ENCODE measurements at places on chromosomes 6 and 20. TPM values are rescaled to one million over a fixed set of nuclear protein-coding genes. Genes with fewer than 3 reads are reported as not detected.
A peak's percentile ranks its signal among the peaks of the same experiment; 100 is the strongest.

DNA sequence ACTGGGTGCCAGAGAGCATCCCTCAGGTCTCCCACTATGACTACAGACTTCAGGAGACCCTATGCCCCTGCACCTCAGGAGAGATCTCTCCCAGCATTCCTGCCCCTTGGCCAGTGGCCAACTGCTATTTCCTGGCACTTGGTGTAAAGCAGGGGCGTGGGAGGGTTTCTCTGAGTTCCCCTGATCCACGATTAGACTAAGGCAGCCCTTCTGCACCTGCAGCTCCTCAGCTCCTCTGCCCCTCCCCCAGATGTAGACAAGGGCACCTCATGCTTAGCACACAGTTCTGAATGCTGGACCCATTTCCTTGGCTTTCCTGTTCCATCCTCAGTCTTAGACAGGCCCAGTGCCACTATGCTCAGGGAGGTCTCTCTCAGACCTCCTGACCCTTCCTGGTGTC is 28.6 kb downstream of the EDN1 start:
- H3K4me3 ChIP-seq, result no peak overlapping the region
- no peak overlapping the region for H3K27ac ChIP-seq
- no peaks in the 10 kb centered on the region for H3K27me3 ChIP-seq
- H3K4me1 ChIP-seq, result no peaks in the 10 kb centered on the region

- H3K27me3 ChIP-seq, result no peaks in the 10 kb centered on the region
- no peaks in the 10 kb centered on the region for H3K36me3 ChIP-seq
- no peaks in the 10 kb centered on the region for H3K4me1 ChIP-seq
- DNase-seq, result no peak
- no peak overlapping the region for H3K4me3 ChIP-seq
These were observed 61.6 kb downstream of the KCNB1 start for GRCh38 chr20:49420811-49421295.

DNA sequence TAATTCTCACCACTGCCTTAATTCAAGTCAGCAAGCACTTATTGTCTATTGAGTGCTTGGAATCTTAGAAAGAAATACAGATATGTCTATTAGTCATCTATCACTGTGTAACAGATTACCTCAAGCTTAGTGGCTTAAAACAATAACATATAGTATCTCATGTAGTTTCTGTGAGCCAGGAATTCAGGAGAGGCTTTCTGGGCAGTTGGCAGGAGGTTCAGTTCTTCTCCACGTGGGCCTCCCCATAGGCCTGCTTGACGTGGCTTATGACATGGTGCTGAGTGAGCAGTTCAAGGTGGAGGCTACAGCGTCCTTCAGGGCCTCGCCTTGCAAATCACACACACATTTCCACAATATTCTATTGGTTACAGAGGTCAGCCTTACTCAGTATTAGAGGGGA is 69.7 kb downstream of the DTD1 start:
- H3K4me1 ChIP-seq, result no peaks in the 10 kb centered on the region
- no peak overlapping the region for H3K4me3 ChIP-seq
- DNase-seq, result no peak

DNA sequence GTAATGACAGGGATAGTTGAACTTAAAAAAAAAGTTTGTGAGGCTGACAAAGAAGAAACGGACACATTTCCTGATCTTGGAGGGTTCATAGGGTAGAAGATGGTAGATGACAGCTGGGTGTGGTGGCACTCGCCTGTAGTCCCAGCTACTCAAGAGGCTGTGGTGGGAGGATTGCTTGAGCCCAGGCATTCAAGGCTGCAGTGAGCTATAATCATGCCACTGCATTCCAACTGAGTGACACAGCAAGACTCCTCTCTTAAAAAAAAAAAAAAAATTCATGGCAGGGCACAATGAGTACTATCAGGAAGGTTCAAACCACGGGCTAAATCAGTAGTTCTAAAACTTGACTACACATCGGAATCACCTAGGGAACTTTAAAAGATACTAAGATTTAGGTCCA is 2.0 kb upstream of the MICA start:
- H3K4me3 ChIP-seq, result peak overlapping the region; percentile 71
- peaks cover 75% of the 10 kb centered on the region for H3K4me1 ChIP-seq
- no peaks in the 10 kb centered on the region for H3K27me3 ChIP-seq
- DNase-seq, result no peak

DNA sequence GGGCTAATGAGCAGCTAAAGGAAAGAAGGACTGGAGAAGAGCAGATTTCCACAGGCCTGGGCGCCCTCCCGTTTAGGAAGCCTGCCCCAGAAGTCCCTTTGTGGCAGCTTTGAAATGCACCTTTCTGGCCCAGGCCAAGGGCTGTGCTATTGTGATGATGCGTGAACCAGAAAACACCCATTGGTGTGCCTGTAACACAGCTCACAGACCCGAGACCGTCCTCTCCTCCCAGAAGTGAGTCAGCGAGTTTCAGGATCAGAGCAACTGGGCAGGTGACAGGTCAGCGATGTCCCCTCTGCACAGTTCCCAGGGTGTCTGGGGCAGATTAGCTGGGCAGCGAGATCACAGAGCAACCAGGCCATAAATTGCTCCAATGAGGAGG is 71.9 kb upstream of the SULF2 start:
- H3K36me3 ChIP-seq, result no peaks in the 10 kb centered on the region
- H3K27me3 ChIP-seq, result no peaks in the 10 kb centered on the region
- H3K27ac ChIP-seq, result no peak overlapping the region
- H3K4me1 ChIP-seq, result no peaks in the 10 kb centered on the region
- DNase-seq, result no peak

DNA sequence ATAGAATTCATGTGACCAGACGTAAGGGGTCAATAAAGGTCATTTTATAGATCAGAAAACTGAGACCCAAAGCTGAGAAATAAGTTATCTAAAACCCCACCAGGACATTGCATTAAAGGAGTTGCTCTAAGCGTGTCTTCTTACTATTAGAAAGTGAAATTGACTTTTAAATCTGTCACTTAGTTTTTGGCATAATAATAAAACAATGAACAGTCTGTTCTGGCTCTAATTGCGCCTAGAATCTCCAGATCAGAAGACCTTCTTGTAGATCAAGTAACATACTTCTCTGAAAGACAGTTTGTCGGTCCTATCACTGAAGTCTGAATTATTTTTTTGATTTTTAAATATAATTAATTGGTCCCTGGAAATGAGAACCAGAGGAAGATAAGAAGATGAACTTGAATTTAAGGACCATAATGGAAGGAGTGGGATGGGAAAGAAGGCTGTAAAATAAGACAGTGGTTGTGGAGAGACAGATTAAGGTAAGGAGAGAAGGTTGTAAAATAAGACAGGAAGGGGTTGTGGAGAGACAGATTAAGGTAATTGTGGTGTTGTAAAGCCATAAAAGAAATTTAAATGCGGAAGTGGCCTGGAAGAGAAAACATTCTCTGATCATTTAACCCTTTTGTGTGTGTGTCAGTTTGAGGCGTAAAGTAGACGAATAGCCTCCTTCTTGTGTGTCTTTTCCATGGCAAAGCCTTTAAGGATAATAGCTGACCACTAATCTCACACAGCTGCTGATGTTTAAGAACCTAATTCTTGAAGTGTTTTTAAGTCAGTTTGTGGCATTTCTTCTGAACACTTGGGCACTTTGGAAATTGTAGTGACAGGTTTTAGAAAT is 20.1 kb downstream of the TOP1 start:
- peak; percentile 65 for DNase-seq
- H3K4me3 ChIP-seq, result peak overlapping the region; percentile 18
- peak overlapping the region; percentile 57 for H3K27ac ChIP-seq
- H3K27me3 ChIP-seq, result no peaks in the 10 kb centered on the region

DNA sequence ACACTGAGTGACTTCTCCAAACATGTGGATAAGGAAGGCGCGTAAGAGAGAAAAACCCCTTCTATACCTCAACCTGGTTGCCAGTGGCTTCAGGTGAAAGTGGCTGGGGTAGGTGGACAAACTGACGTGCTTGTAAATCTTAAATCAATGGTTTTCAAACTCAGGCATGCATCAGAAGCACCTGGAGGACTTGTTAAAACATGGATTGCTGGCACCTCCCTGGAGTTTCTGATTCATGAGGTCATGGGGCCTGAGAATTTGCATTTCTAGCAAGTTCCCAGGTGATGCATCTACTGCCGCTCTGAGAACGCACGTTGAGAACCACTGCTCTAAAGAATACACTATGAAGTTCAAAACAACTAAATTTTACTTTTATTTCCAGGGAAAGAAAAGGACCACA is 31.9 kb upstream of the TAB2 start:
- H3K4me1 ChIP-seq, result no peaks in the 10 kb centered on the region
- H3K4me3 ChIP-seq, result no peak overlapping the region
- H3K36me3 ChIP-seq, result no peaks in the 10 kb centered on the region
- no peaks in the 10 kb centered on the region for H3K27me3 ChIP-seq
- no peak for DNase-seq

GRCh38 chr20:61692479-61692878 is 373.2 kb downstream of the TAF4 start:
- H3K4me1 ChIP-seq, result no peaks in the 10 kb centered on the region
- no peak overlapping the region for H3K4me3 ChIP-seq
- H3K27ac ChIP-seq, result no peak overlapping the region

GRCh38 chr6:16805243-16805950 is 44.1 kb upstream of the ATXN1 start:
- no peaks in the 10 kb centered on the region for H3K36me3 ChIP-seq
- H3K27ac ChIP-seq, result no peak overlapping the region
- no peaks in the 10 kb centered on the region for H3K4me1 ChIP-seq
- H3K27me3 ChIP-seq, result no peaks in the 10 kb centered on the region
- H3K4me3 ChIP-seq, result no peak overlapping the region
- DNase-seq, result no peak

GRCh38 chr6:47275640-47276039 is 34.1 kb downstream of the TNFRSF21 start:
- H3K4me3 ChIP-seq, result no peak overlapping the region
- H3K36me3 ChIP-seq, result no peaks in the 10 kb centered on the region
- no peak for DNase-seq
- no peak overlapping the region for H3K27ac ChIP-seq
- H3K4me1 ChIP-seq, result no peaks in the 10 kb centered on the region

DNA sequence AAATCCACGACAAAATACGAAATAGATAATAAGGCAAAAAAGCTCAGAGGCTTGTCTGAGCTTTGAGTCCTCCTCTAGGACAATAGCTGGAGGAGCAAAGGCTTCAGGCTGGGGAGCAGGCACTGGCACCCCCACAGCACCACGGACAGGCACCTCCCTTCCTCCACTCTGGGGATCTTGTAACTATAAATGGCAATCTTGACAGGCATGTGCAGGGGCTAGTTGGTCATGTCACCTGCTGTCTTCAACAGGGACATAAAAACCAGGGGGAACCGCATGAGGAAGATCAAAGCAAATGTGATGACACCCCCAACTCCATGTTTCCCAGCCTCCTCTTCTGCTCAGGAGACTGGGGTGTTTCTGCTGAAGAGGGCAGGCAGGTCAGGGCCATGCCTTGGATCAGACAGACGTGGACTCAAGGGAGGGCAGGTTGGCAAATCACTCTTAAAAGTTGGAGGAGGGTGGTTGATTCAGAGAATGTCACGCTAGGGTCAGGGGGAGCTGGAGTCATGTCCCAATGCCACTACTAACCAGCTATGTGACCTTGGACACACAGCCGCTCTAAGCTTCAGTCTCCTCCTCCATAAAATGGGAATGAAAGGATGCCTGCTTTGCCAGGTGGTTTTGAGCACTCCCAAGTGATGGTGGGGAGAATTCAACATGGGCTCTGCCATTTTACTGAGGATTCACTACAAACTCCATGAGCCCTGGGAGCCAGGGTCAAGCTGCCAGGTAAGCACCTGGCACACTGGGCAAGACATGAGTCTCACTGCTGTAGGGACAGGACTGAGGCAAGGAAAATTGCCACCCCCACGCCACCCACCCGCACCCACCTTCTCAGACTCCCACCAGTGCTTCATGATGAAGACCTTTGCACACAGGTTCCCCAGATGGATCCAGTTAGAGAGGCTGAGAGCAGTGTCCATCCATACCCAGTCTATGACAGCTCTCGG is 48.0 kb downstream of the NPEPL1 start:
- H3K27me3 ChIP-seq, result no peaks in the 10 kb centered on the region
- H3K27ac ChIP-seq, result no peak overlapping the region
- no peaks in the 10 kb centered on the region for H3K4me1 ChIP-seq
- H3K36me3 ChIP-seq, result no peaks in the 10 kb centered on the region
- no peak overlapping the region for H3K4me3 ChIP-seq

DNA sequence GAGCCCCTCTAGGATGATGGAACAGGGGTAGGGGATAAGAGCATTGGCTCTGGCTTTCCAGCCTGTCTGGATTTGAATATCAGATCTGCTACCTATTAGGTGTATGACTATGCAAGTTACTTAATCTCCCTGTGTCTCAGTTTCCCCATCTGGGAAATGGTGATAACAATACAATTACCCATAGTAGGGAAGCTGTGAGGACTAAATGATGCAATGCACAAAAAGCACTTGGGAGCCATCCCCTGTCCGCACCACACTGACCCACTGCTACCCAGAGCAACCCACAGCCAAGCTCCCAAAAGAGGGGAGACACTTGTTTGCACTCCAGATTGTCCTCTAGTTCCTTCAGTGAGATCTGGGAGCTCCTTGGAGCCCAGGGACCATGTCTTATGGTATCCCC is 30.1 kb downstream of the C6orf132 start:
- H3K4me3 ChIP-seq, result no peak overlapping the region
- H3K27ac ChIP-seq, result no peak overlapping the region
- H3K36me3 ChIP-seq, result no peaks in the 10 kb centered on the region
- DNase-seq, result no peak

DNA sequence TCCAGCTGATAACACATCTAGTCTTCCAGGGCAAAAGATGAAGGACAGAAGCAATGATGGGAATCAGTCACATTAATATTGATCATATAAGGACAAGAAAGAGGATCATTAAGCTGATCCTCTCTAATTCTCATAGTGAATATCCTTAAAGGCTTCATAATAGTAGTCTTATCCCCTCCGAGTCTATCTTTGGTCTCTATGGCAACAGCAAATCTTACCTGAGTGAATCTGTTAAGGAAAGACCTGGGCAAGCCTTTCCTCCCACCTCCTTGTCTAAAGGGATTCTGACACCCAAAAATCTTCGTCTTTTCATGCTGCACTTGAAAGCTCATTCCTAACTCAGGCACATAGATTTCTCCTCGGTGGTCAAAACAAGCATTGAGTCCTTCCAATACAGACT is 86.4 kb upstream of the LYRM2 start:
- H3K36me3 ChIP-seq, result peaks cover 51% of the 10 kb centered on the region
- no peaks in the 10 kb centered on the region for H3K27me3 ChIP-seq
- DNase-seq, result no peak
- no peaks in the 10 kb centered on the region for H3K4me1 ChIP-seq
- no peak overlapping the region for H3K4me3 ChIP-seq

Gene PAK5
- not detected for total RNA-seq

Gene PPIL6
- total RNA-seq, result 0.39 TPM

Gene CDC25B
- total RNA-seq, result 420 TPM

Gene CGAS
- total RNA-seq, result 17.8 TPM

Data from CD4-positive, alpha-beta memory T cell (primary cell).